ENCODE measurements at places on chromosomes 4 and X.
A peak's percentile ranks its signal among the peaks of the same experiment; 100 is the strongest.

DNA sequence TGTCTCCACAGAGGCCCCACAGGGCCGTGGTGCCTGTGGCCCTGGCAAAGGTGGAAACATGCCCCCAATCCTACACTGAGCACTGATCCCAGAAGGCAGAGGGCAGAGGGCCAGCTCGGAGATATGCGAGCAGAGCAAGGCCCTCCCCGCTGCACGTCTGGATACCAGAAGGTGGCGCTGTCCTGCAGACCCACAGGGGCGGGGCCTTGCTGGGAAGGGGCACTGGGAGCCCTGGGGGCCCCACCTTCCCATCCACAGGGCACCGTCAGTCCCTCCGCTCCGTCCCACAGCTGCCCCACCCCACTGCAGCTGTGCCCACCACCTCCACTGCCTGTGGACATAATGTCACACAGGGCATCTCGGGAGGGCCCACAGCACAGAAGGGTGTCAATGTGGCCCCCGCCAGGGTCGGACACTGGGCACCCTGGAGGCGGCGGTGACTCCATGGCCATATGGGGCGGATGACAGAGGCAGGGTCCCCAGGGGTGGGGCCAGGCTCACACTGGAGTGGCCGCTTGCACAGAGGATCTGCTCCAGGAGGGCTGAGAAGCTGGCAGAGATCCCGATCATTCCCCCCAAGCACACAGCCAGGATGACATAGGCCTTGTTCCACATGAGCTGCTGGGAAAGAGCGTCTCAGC lies 4.8 kb downstream of the SLC49A3 start:
- DNase-seq, result peak; percentile 65

DNA sequence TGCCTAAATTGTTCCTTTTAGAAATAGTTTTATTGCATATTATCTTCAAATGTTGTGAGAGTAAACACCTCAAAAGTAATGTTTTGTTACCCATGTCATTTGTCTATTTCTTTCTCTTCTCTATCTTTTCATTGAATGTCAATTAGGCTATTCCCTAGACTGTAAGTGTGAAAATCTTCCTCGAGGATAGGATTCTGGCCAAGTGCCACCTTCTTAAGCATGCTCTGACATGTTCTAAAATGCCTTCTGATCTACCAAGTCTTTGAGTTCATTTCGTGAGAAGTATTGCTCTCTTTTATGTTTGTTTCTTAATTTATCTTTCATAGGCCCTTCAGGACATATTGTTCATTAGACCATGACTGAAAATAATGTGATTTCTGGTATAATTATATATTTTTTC lies 44.1 kb upstream of the TLL1 start:
- DNase-seq, result no peak

DNA sequence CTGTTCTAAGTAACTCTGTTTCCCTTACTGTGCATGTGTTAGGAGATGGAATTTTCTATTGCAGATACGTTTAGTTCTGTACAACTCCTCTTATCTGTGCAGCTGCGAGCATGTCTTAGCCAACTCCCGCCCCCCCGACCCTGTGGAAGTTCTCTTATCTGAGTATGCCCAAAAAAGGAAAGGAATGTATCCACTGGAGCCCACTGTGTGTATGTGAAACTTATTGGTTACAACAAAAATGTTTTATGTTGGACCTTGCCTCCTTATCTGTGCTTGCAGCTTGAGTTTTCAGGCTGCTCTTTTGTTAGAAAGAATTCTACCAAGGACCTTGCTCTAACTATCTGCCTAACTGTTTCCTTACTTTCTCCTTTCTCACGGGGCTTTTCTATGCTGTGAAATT lies 24.2 kb upstream of the DCAF8L2 start:
- DNase-seq, result no peak

DNA sequence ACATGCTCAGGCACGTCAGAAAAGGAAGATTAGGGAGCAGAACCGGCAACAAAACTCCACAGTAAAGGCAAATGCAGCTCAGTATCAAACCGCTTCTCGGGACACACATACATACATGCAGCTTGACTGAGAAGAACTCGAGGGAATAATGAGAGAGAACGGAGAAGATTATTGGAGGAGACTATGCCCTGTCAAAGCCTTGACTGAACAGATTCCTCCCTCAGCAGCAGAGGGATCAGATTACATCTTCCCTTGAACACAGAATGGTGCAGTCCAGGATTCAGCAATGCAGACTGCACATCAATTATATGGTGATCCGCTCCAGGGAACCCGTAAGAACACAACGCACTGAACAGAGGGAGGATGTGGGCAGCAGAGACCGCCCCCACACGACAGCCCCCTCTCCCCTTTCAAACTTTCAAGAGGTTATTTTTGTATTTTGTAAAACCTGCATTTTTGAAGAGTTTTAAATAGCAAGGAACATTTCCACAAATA lies 183.2 kb downstream of the FBXW7 start:
- no peak for DNase-seq

DNA sequence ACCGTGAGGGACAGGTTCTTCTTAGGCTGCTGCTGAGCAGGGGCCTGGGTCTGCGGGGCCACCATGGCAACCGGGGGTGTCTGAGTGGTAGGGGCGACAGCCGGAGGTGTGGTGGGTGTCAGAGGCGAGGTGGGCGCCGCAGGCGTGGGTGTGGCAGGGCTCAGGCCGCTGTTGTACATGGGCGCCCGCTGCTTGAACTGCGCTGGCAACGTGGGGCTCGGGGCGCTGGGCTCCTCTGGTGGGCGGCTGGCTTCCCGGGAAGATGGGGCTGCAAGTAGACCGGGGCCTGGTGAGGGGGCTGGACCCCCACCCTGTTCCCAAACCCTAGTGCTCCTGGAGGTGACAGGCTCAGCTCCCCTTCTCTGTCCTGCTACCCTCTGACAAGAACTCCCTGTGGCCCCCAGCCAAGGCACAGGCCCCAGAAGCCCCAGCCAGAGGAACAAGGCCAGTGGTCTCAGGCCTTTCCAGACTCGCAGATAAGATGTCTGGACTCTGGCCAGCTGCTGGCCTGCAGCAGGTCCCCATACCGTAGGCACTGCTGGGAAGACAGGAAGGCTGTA lies 24.8 kb downstream of the NELFA start:
- no peak for DNase-seq

DNA sequence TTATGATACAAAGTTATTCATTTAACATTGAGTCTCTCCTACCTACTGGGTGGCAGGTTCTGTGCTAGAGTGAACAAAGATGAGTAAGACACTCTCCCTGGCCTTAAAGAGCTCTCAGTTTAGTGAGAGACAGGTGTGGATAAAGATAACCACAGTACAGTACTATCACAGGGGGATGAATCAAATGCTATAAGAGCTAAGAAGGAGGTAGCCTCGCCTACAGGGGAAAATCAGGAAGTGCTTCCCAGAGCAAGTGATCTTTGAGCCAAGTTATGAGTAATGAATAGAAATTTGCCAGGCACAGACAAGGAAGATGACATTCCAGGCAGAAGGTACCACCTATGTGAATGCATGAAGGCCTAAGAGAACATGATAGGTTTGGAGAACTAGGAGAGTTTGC lies 3.4 kb upstream of the IGBP1 start:
- DNase-seq, result no peak

DNA sequence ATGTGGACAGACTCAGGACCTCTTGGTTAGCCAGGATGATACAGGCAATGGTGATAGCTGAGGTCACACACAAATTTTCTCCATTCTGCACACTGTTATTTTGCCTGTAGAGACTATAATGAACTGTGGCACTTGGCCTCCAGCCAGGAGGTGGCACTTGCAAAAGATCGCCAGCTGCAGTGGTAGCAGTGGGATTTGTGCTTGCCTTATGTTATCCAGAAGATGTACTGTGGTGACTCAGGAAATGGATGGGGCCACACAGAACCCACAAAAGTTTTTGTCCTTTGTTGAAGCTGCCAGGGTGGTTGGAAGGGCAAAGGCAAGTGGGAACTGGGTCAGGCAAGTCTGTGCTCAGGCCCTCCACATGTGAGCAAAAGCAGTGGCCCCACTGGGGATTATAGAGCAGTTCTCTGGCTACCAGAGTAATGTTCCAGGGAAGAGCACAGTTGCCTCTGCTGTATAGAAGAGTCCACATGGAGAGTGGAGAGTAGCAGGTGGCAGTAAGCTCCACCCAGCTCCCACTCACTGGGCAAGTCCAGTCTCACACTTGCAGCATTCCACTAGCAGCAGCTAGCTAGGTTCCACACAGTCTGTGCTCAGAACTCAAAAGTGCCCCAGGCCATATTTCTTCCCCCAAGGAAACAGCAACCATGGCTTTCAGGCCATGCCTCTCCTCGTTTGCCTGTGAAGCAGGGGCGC lies 5.9 kb upstream of the C4orf17 start:
- no peak for DNase-seq

GRCh38 chr4:186840771-186841301 lies 117.2 kb upstream of the FAT1 start:
- no peak for DNase-seq

GRCh38 chr4:177446586-177446985 lies 4.3 kb upstream of the AGA start:
- DNase-seq, result no peak

GRCh38 chr4:89324671-89325070 lies 17.1 kb upstream of the GPRIN3 start:
- DNase-seq, result no peak

DNA sequence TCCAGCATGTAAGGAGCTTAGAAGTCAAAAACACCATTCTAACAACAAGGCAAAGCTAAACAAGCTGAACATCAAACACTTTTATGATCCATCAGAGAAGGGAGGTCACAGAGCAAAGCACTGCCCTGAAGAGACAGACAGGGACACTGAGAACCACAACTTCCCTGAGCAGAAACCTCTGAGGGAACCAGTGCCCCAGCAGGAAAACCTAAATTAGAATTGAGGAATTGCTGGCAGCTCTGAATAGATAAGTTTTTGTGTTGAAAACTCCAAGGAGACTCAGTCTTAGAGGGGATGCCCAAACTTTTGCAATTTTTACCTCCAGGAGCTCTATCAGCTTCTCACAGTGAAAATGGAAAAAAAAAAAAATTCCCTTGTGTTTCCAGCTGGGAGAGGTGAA lies 83.0 kb upstream of the MAPK10 start:
- DNase-seq, result no peak

- no peak for DNase-seq
Measured at GRCh38 chr4:186981161-186981560, 257.5 kb upstream of the FAT1 start.

GRCh38 chr4:25466966-25467697 lies 90.1 kb downstream of the ANAPC4 start:
- DNase-seq, result no peak

GRCh38 chr4:52588097-52588496 lies 71.0 kb downstream of the USP46 start:
- peak; percentile 27 for DNase-seq

- no peak for DNase-seq
Measured at GRCh38 chr4:37797374-37797773, 29.1 kb upstream of the PGM2 start.

DNA sequence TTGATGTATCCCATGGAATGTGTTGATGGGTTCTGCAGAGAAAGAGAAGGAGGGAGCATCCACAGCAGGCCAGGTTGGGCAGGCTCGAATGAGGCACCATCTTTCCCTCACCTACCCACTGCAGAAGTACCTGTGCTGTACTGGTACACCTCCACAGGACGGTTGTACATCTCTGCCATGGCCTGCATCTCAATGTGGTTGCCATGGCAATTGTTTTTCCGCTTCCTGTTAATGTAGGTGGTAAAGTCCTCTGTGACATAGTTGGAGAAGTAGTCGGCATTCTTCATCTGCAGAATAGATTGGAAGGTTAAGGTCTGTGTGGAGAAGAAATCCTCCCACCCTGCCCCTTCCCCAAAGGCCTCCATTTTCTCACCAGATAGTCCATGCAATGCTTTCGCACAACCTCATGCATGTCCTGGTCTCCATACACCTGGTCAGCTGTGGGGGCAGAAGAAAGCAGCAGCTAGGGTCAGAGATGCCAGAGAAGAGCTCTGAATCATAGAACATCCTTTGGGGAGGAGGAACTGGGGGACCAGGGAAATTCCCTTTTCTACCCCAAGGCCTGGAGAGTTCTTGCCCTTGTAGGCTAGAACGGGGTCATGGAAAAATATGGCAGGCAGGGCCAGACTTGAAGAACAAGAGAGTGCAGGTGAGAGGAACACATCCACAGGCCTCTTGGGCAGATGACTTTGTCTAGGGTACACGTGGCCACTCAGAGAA lies 15.9 kb upstream of the PIM2 start:
- DNase-seq, result peak; percentile 60

- no peak for DNase-seq
Measured at GRCh38 chr4:7536876-7537275, 102.1 kb upstream of the PSAPL1 start.

GRCh38 chrX:45133465-45133864 lies 67.2 kb downstream of the DIPK2B start:
- no peak for DNase-seq

DNA sequence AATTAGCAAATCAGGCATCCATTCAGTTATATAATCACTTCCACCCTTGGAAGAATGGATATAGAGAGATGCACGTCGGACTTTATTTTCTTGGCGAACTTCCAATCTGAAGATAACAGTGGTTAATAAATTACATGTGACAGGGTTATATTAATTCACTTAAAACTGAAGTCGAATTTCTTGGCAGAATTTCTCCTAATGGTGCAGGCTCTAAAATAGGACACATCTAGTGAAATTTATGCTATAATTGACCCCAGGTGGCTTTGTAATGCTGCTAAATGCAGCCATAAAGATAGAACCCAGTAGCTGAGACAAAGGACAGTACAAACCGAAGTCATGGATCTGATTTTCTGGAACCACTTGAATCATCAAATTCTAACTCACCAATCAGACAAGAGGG lies 20.8 kb upstream of the SLC10A4 start:
- DNase-seq, result no peak

DNA sequence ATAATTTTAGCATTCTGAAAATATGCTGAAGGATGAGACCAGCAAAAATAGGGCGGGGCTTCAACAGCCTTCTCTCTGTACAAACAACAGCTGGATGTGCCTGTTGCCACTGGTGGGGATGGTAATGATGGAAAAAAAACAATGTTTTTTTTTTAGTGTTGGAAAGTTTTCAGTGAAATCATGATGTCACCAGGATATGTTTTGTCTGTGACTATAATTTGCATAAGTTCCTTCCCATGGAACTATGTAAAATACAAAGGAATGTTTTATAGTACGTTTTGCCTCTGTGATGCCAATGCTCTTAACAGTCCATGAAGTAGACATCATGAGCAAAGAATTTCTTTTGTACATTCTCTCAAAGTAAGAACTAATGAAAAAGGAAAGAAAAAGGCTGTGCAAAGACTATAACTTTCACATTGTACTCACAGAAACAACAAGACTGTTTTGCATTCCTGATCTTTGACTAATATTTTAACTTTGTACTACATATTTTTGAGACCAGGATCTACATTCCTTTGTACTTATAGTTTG lies 589.7 kb downstream of the SPRY1 start:
- DNase-seq, result no peak
